Stimulated activated CD4-positive, alpha-beta T cell treated with anti-CD3 and anti-CD28 coated beads, Interleukin-12 subunit alpha, Interleukin-12 subunit beta, amount 100 ng/mL, for 24 hours (primary cell): ENCODE measurements at places on chromosomes 6 and 20.

DNA sequence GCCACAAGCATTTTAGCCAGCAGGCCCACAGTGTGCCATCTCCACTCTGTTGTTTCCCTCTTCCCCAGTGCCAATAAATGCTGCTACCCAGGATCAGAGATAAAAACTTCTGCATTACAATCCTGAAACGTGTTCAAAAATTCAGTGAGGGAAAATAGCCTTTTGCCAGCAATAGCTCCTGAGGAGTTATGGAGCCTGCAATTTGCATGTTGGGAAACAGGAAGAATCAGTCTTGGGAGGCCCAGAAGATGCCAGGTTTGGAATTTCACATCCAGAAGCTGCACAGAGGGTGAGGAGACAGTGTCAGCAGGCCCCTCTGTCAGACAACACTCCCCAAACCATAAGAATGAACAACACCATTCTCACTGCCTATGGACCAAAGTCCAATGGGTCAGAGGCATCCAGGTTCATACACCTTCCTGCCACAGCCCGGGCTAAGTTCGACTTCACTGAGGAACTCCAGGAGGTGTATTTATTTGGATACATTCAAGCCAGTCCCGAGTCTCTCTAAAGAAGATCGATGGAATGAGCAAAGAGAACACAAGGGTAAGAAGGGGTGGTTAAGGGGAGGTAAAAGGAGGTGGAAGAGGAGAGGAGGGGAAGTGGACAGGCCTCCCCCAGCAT lies 20.8 kb downstream of the RRBP1 start:
- no peak for DNase-seq

DNA sequence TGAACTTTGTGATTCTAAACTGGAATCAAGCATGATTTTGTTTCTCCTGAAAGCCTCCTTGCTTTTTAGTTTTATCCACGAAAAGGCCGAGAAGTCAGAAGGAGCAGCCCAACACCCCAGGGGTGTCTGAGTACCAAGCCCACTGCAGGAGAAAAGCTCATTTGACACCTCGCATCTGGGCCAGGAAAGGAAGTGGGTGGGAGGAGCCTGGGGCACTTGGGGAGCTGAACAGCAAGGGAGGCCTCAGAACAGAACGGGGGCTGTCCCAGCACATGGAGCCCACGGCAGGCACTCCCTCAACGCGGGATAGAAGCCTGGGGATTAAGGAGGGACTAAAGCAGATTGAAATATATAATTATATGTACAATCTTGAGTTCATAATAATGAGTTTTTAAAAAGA lies 6.6 kb downstream of the KIF25 start:
- DNase-seq = no peak

- no peak for DNase-seq
Observed at GRCh38 chr6:54335871-54336270, 27.6 kb downstream of the TINAG start.

DNA sequence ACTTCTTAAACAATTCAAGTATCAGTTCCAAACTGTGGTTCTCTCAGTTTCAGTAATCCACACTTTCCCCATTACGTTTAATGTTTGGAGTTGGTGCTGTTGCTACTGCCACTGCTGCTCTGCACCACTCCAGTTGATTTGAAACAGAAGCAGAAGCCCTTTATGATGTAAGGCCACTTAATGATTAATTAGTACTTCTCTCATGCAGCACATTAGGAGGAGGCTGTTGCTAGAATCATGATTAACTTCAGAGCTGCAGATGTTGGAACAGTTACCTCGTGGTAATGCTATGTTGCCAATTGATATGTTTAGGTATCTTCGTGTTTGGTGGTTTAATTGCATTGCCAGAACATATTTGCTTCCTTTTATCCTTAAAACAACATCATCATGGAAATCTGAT lies 986.2 kb upstream of the CITED2 start:
- no peak for DNase-seq

- DNase-seq = no peak
Observed at GRCh38 chr6:1387876-1388629, 1.3 kb upstream of the FOXF2 start.

DNA sequence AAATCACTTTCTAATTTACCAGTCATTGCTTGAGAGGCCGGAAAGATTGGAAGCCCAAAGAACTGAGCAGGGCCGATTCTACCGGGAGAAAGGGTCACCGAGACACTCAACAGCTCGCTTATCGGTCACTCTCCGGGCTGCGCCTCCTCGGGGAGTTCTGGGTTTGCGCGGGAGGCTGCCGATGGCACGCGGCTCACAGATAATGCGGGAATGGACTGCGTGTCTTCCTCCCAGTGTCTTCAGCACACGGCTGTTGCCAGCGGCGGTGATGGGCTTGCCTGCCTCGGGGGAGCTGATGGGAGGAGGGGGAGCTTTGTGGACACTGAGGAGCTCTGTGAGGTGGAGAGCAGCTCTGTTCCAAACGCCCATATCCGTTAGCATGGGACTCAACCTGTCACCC lies 314.6 kb downstream of the CDH4 start:
- no peak for DNase-seq

DNA sequence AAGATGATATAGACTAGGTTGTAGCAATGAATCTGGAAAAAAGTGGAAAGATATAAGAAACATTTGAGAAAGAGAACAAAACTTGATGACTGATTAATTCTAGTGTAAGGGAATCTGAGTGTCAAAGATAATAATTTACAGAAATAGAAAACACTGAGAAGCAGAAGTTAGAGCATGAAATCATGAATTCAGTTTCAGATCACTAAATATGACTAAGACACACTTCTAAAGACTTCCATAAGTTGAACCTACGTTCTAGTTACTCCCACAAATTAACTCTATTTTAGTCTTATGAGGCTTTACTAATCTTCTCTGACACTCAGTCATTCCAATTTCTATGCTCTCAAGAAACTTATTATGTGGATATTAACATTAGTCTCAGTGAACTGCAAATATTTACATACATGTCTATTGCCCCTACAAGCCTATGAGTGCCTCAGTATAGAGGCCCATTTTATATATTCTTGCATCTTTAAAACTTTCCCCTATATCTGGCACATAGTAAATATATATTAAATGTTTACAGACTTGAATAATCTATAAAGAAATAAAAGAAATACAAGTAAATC lies 30.4 kb downstream of the IBTK start:
- no peak for DNase-seq

DNA sequence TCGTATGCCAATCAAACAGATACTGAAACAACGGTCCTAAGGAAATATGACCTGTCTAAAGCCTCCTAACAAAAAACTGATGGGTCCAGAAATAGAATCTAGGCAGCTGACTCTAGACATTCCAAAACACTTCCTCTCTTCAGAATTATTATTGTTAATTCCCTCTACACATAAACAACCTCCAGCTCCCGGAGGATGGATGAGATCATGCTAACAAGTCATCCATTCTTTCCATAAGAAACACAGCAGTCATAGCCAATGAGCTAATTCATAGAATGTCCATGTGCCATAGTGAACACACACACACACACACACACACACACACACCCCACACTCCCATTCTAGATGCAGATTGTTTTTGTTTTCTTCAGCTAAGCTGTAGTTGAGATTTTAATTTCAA lies 44.3 kb downstream of the HDGFL1 start:
- no peak for DNase-seq
